RKO (cell line): ENCODE measurements at places on chromosomes 6 and 20.
A peak's percentile ranks its signal among the peaks of the same experiment; 100 is the strongest.

GRCh38 chr6:27101824-27102223, 145.7 kb upstream of the PRSS16 start:
- DNase-seq: no peak

GRCh38 chr6:37321101-37321500, 32.7 kb upstream of the RNF8 start:
- DNase-seq: no peak

- DNase-seq: no peak
Measured at GRCh38 chr20:1449370-1449769, 17.3 kb downstream of the NSFL1C start.

DNA sequence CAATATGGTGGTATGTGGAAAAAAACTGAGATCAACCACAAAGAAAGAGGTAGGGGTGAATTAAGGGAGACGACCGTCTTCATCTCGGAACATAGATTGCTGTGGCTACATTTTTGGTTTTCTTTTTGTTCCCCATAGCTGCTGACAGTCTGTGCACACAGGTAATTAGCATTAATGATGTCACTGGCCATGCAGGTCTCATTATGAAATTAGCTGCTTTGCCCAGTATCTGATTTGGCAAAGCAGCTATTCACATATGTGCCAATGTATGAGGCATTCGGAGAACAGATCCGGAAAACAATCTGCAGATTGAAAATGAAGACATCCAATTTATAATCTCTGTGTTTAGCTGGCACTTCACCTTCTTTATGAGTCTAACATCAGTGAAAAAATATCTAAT, 13.1 kb downstream of the NOX3 start:
- no peak for DNase-seq

DNA sequence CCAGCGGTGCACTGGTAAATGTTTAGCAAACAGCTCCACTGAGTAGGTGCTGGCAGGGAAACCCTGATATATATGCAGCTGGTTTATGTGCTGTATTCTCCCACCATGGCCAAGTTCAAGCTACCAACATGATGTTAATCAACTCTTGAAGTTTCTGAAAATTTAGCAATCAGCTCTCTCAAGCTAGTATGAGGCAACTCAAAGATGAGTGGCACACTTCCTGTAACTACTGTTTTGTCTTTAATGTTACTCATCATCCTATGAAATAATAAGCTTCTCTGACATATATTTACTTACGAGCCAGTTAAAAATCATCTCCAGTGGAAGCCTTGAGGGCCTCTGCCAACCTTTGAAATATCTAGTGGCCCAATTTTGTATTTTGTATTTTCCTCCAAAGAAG, 54.7 kb downstream of the TRMT6 start:
- DNase-seq: no peak

DNA sequence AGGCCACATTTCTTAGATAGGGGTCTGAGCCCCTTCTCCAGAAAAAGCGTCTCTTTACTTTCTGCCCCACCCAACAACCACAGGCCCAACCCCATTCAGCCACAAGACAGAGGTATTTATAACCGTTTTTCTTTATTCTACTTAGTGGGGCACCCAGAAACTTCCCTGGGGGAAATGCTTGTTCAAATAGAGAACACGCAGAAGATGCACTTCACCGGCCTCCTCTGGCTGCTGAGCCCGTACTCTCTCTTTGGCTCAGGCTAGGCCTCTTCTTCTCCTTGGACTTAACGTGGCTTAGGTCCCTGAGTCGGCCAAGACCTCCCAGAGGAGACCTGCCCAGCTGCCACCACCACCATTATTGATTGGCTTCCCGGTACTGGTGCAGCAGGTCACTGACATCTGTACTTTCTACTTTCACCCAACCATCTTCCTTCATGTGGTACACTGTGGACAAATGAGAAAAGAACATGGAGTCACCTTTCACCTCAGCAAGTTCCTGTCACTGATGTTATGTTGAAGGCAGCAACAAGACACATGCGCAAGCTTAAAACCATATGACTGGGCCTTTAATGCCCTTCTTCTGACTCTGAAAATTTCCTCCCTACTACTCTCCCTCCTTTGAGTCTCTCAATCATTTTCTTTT, 2.2 kb upstream of the TAP2 start:
- no peak for DNase-seq

DNA sequence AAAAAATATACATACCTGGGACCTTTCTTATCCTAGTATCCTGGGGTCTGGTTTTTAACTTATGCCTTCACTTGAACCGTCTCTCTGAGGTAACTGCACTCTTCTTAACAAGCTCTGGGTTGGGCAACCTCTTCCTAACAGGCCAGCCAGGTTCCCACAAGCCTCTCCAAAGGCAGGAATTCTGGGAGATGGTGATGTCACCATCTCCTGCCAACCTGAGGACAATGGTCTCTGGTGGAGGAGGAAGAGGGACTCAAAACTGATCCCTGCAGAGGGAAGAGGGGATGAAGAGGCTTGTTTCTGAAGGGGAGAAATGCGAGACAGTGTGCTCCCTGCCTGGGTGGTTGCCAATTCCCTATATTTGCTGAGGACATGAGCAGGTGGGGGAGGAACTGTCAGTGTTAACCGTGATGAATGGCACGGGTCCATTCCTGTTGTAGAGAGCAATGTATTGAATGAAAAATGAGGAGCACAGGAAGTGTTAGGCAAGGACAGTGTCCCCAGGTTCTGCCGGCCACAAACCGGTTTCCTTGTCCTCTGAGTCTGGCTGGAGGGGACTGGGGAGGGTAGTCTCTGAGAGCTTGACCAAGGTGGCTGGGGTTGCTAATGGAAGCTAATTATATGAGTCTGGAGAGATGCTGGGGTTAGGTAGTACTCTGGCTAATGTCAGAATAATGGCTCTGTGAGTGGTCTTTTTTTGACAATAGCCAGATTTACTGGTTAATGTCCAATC, 95.5 kb downstream of the KCNB1 start:
- DNase-seq: no peak

DNA sequence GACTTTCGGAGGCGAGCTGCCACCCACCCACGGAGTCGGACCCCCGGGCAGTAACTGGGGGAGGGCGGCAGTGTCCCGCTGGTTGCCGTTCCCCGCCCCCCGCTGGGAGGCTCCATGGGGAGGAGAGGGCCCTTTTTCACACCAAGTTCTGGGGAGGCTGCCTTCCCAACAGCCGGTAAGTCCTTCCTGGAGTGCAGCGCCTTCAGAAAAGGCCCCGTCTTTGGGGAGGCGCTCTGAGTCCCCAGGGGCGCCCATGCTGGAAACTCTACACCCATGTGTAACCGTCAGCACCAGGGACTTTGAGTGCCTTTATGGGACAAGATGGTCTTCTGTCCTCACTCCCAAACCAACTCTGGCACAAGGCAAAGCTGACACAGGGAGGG, 430 bp upstream of the SOX18 start:
- no peak for DNase-seq

DNA sequence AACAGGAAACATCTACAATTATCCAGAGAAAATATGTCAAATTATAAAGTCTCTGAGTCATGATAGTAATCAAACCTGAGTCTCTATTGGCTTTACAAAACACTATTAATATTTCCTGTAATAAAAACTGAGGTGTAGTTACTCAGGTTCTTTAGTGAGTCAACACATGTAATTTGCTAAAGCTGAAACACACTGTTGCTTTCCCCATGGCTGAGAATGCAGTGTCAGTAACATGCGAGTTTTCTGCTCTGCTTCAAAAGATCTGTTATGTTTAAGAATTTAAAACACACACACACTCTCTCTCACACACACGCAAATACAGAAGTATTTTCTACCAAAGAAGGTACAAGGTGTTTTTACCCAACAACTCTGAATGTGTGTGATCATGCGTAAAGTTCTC, 38.6 kb downstream of the ATXN1 start:
- no peak for DNase-seq

DNA sequence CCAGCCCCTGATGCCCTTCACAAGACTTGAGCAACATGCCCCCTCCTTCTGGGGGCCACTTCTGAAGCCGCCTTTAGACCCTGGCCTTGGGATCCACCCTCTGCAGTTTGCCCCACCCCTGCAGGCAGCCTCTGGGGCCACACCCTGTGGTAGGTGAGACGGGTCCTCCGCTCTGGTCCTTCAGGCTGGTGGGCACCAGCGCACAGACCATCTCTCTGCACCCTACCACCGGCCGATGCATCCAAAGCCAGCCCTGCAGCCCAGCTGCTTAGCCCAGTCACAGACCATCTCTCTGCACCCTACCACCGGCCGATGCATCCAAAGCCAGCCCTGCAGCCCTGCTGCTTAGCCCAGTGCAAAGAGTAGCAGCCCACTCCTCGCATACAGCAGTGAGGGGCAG, 159.3 kb upstream of the ECI2 start:
- DNase-seq: no peak

GRCh38 chr6:150573041-150573681, 26.5 kb upstream of the PLEKHG1 start:
- no peak for DNase-seq

GRCh38 chr6:63347599-63347998, 27.8 kb upstream of the LGSN start:
- DNase-seq: peak; percentile 91

DNA sequence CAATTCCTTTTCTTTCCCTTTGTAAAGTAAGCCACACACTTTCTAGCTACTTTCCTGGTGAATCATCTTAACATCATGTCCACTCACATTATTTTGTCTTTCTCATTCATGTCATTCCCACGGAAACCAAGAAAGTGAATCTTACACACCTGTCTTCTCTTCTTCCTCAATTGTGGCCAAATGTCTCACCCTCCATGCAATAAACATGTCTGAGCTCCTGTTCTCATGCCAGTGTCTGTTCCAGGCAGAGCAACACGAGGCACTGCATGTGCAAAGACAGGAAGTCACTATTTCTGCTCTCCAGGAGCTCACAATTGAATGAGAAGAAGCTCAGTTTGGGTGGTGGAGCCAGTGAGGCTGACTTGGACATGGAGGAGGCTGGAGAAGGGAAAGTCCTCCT, 29.0 kb upstream of the TMEM244 start:
- peak; percentile 2 for DNase-seq

DNA sequence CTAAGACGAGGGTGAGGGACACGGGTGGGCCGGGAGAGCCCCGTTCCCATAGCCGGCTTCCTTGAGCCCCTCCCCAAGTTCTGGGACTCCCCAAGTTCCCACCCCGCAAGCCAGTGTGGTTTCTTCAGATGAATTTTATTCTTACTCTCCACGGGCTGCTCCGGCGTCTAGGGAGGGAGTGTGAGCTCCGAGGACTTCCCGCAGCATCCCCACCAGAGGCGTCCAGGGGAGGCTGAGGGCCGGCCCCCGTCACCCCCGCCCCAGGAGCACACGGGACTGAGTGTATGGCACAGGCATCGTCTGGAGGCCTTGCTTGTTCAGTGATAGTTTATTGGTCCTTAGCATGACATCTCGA, 10.0 kb upstream of the SLC4A11 start:
- DNase-seq: no peak

- no peak for DNase-seq
Measured at GRCh38 chr20:1822564-1823449, 72.4 kb upstream of the SIRPA start.

GRCh38 chr20:58942549-58942948, 38.5 kb upstream of the NELFCD start:
- no peak for DNase-seq

GRCh38 chr20:52137850-52138249, 53.7 kb downstream of the ZFP64 start:
- no peak for DNase-seq

DNA sequence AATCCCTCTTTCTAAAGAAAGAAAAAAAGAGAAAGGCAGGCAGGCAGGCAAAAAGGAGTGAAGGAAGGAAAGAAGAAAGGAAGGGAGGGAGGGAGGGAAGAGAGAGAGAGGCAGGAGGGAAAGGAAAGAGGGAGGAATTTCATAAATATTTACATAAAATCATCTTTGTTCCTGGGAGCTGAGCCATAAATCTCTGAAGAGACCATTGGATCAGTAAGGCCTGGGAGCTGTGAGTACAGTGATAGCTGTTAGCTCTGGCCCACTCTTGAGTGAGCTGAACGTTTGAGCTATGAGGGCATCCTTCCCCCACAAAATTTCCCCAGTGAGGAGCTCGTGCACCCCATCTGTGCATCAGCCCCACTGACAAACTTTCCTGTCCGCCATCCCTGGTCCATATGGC, 224.0 kb downstream of the SOD2 start:
- no peak for DNase-seq

DNA sequence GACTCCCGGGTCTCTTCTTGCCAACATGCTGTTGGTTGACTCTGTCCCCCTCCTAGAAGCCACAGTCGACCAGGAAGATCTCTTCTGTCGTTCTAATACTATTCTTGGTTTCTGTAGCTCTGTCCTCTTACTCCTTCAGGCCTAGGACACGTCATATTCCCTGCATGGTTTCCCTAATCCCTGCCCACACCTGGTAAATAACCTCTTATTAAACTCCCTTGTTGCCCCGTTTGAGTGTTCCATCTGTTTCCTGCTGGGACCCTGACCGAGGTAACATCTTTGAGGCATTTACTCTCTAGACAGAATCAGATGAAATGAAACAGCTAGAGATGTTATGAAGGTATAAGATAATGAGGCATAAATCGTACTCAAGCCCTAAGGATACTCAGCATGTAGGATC, 68.1 kb downstream of the PLCB4 start:
- DNase-seq: no peak

DNA sequence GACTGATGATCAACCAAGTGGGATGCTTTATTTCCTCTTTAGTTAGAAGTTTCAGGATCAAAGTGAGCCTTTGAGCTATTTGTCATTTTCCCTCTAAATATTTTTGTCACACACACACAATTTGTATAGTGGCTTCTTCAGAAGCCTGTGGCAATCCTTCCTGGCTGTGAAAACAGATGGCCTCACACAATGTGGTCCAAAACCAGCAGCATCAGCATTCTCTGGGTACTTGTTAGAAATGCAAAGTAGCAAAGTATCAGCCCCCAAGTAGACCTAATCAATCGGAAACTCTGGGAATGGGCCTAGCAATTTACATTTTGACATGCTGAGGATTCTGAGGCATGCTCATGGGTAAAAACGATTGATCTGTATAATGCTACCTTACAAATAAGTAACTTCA, 115.9 kb downstream of the PAX1 start:
- DNase-seq: no peak
